ENCODE measurements at places on chromosomes 6 and 20.
A peak's percentile ranks its signal among the peaks of the same experiment; 100 is the strongest.

- no peak for DNase-seq
Observed at GRCh38 chr6:129767776-129768485, 58.0 kb upstream of the ARHGAP18 start.

DNA sequence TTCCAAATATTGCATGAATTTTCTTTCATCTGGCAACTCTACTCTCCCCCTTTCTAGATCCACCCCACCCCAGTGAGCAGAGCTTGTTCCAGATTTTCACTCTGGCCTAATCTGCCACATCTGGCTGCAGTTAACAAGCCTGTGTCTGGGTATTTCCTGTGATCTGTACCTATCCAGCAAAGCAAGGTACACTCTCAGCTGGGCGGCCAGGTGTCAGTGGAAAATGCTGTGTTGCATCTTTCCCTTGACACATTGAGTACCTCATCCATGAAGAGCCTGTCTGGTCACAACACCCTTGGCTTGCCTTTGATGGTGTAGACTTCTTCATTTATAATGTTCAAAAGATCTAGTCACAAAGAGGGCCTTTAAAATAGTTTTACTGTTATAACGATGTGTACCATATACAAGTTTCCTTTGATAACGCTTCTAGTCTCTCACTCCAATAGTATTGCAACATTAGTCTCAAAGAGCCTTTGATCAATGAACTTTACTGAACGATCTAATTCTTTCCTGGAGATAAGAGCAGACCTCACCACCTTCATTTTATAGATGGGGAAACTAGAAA is 6.0 kb upstream of the RNF182 start:
- DNase-seq: no peak

DNA sequence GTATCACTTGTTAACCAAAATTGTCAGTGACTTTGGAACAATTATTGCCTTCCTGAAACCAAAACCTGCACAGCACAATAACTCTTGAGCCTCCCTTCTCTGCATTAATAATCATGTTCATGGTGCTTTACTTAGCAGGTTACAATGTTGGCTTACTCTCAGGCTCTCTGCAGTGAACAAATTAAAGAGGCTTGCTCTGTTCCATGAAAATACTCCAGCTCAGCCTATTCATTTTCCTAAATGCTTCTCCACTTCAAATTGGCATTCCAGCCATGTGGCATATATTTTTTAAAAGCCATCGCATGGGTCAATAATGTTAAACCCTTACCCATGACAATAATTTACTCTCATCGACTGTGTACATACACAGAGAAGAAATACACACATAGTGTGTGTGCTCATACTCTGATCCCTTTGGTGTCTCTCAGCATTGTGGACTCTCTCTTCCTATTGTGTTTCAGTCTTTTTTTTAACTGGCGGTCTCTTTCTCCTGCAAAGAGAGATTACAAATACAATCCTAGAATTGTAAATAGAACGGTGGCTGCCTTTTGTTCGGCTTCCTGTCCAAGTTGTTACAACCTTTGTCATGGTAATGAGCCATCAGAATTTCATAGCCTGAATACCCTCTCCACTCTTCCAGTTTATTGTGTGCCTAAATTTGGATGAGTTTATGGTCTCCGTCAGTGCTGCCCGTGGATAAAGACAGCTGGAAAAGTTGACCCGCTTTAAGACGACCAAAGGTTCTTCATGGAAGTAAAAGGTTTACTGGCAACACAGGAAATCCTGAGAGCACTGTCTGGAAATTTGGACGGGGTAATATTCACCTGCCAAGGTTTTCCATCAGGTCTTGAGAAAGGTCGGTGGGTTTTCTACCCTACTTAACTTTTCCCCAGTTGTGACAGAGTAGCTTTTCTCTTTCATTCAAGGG is 263.6 kb downstream of the CD83 start:
- DNase-seq: no peak

- DNase-seq: no peak
Observed at GRCh38 chr20:4876731-4877130, 124.6 kb downstream of the SLC23A2 start.

DNA sequence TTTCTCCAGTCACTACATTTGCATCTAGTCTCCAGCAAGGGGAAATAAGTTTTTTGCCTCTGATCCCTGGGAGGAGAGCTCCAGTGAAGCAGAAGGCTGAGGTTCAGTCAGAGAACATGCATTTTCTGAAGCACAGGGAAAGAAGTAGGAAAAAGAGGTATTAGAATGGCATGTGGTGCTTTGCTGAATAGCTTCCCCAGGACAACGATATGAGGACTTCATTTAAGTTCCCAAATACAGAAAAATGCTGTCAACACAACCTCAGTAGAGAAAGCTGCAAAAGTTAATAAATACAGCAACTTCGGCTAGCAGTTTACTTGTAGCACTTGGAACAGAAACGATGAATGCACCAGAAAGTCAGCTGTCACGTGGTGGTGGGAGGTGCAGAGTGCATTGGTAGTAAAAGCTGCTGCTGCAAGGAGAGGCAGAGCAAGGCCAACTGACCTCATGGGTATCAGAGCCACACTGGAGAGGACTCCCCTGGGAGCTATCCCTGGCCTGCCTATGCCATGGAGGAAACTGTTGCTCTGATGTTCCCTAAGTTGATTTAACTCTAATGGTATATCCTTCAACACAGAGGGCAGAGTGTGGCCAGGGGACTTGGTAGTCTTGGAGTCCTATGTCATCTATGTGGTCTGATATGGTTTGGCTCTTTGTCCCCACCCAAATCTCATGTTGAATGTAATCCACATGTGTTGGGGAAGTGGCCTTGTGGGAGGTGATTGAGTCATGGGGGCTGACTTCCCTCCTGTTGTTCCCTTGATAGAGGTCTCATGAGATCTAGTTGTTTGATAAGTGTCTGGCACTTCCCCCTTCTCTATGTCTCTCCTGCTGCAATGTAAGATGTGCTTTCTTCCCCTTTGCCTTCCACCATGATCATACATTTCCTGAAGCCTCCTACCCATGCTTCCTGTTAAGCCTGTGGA is 85.9 kb downstream of the ADTRP start:
- no peak for DNase-seq

DNA sequence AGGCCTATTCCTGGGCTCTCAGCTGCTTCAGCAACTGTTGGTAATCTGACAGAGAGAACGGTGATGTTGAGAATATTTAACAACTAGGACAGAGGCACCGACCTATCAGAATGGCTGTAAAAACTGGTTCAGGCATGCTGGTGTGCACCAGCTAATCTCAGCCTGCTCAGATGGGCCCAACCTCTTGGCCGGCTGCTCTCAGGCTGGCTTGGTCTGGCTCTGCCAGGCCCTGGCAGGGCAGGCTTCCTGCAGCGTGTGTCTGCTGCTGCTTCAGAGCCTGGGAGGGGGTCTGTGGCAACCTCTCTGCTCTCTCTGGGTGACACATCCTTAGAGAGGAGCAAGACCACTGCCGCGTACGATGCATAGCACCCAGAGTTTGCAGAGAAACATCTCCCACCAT is 4.8 kb downstream of the SLC2A12 start:
- no peak for DNase-seq

GRCh38 chr6:109186012-109186411 is 90.7 kb downstream of the CEP57L1 start:
- DNase-seq: no peak

DNA sequence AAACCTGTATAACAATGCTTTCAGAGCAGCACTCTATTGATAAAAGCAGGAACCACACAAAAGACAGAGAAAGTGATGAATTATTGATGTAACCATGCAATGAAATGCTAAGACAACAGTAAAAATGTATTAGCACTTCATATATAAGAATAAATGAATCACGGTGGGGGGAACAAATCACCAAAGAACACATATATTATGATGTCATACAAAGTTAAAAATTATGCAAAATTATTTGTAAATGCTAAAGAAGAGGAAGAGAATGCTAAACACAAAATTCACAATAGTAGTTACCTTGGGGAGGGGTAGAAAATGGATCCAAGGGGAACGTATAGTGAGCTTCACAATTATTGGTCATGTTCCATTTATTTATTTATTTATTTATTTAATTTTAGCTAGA is 133.9 kb downstream of the KIF13A start:
- no peak for DNase-seq

DNA sequence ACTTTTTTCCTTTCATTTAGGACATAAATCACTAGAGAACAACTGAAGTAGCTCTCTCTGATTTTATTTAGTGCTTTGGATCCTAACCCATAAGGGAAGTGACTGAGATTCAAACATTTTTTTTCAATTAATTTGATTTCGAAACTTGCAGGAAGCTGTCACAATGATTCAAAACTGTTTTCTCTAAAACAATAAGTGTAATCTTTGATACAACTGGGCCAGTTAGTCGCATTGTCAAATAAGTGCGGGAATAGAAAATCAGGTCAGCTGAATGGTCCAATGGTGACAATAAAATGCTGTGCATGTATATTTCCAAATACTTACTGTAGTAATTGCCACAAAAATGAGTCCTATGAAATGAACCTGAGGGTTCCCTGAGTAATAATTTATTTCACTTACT is 930.8 kb downstream of the TFAP2A start:
- no peak for DNase-seq

- DNase-seq: no peak
Observed at GRCh38 chr6:57159127-57159526, 13.0 kb upstream of the BAG2 start.

DNA sequence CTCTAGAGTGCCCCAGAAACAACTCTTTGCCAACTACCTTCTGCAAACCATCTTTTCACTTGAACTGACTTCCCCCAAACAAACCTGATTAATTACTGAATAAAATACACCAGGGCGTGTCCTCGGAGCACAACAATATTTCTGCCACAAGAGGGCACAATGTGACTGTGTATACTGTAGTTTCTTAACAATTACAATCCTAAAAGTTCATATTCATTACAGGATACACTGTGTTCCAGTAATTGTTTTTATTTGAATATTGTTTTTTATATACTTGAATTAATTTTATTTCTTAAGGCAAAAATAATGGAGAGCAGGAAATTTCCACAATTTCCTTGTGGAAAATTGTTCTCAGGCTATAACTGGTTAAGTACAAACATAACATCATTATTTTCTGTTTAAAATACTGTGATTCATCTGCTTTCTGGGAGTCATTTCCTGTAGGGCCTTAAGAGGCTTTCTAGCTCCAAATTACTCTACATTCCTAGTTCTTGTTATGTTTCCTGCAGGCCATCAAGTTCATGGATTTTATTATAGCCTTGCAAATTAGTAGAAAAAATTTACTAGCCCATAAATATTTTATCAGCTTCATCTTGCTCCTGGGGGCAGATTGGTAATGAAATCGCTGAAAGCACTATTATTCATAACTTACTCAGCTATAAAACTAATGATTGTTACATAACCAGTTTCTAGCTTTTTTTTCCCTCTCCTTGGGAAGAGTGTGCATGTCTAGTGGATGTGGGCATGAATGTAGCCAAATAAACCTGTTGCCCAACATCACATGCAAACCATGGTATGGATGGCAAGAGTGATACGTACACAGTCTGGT is 51.9 kb upstream of the SLC22A16 start:
- DNase-seq: peak; percentile 70

DNA sequence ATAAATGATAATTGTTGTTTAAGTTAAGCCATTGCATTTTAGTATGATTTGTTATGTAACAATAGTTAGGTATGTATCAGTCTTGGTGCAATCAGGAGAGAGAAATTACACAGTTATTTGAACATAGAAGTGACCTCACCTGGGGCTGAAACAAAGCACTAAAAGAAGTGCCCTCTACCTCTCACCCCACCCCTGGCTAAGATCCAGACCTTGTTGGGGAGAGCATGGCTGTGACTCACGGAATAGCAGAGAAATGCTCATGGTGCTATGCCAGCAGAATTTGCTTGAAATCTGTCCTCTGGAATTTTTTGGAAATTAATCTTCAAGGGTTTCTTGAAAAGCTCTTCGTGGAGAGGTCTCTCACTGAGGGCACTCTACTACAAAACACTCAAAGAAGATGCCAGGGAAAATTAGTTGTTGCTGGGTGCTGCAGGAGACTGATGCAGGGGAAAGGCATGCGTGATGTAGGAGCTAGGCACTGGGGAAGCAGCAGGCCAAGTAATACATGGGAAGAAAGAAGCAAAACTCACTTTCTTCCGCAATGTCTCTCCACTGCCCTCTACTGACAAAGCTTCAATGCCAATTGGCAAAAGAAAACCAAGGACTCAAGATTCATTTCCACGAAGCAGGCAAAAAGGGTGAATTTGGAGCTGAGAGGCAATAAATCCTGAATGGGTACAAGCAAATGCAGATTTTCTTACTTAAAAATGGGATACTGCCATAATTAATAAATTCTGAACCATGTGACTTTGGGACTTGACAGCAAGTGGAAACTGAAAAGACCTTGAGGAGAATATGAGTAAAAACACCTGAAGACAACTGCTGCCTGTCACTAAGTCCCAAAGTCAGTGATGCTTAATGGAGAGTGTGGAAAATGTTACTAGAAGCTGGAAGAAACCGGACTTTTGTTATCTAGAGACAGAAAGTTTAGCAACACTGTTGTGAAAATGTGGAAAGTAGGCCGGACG is 136.3 kb upstream of the ZNF184 start:
- peak; percentile 36 for DNase-seq

- DNase-seq: no peak
Observed at GRCh38 chr6:112504621-112505020, 157.5 kb downstream of the RFPL4B start.

DNA sequence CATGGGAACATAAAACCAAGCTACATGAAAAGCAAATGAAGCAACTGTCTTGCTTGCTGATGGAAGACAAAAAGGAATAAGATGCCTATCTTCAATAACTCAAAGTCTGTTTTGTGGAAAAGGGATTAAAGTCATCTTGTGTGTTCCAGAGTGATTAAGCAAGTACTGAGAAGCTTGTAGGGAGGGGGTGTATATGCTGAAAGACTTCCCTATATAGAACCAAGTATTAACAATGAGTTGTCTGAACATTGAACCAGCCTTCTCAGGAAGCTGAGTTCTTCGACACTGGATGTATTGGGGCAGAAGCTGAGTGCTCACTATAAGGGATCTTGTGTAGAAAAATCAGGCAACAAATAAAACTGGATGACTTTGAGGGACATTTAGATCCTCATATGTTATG is 451.8 kb downstream of the CD83 start:
- DNase-seq: no peak

- no peak for DNase-seq
Observed at GRCh38 chr6:15936503-15936902, 192.4 kb upstream of the MYLIP start.

DNA sequence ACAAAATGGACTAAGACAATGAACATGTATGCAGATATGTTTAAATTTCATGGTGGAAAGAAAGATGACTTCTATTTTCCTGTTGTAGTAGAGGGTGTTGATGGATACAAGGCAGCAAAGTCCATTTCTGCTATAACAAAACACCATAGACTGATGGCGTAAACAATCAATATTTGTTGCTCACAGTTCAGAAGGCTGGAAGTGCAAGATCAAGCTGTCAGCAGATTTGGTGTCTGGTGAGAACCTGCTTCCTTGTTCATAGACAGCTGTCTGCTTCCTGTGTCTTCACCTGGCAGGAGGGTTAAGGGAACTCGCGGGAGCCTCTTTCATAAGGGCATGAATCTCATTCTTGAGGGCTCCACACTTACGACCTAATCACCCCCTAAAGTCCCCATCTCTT is 83.0 kb upstream of the ELOVL5 start:
- peak; percentile 40 for DNase-seq

GRCh38 chr6:151240791-151241642 is 1.2 kb downstream of the AKAP12 start:
- DNase-seq: no peak

GRCh38 chr6:2221726-2222274 is 23.6 kb downstream of the GMDS start:
- no peak for DNase-seq

GRCh38 chr6:153898360-153899059 is 140.5 kb upstream of the OPRM1 start:
- DNase-seq: no peak

All from Jurkat, Clone E6-1 (cell line).